ENCODE measurements at places on chromosomes 4 and X.
A peak's percentile ranks its signal among the peaks of the same experiment; 100 is the strongest.

- DNase-seq = no peak
These were observed 11.1 kb upstream of the IL1RAPL1 start for GRCh38 chrX:28576117-28576516.

GRCh38 chr4:182189103-182189878 lies 53.9 kb upstream of the TENM3 start:
- DNase-seq = peak; percentile 30

DNA sequence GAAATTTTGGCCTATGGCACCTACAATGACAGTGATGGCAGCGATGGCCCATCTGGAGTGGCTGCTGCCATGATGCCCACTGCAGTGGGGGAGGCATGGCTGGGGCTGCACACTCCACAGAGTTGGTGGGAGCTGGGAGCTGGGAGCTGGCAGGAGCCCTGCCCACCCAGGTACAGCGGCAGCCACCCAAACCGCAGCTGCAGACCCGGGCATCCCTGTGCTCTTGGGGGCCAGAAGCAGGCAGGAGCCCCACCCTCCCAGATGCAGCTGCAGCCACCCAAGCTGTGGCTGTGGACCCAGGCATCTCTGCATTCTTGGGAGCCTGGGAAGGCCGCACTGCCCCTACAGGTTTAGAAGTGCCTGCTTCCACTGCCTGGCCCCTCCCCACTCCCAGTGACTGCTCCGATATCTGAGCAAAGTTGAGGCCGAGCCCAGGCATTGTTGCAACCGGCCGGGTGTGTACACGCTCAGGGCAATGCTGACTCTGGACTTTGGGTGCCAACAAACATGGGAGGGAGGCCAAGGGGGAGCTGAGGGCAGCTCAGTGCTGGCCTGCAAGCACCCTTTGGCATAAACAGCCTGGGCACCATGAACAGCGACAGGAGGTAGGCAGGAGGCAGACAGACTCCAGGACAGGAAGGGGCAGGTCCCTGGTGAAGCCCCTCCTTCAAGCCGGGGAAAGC lies 82.8 kb downstream of the PPP4R3C start:
- no peak for DNase-seq

DNA sequence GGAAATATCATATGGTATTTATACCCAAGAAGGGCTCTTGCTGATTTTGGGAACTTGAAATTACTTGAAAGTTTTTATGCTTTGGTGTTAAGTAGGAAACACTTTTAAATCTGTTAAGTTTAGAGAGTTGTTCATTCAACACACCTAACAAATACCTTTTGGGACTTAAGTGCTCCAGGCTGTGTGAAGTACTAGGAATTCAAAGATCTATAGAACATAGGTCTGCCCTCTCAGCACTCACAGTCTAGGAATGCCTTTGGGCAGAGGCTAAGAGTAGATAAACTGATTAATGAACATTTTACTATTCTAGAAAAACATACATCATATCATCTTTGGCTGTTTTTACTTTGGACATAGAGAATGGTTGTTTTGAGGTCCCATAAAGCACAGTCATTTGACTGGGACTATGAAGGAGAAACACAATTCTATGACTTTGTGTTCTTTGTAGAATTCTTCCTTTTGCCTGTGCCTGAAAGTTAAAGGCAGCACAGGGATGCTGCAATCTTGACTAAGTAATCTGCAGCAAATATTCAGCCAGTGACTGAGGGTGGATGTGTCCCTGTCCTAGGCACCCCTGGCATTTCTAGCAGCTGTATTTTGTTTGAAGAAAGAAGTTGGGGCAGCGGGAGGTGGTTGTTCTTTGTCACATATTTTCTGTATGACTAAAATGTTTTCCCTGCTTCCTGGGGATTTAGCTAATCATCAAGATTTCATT lies 8.3 kb downstream of the BMP3 start:
- no peak for DNase-seq

DNA sequence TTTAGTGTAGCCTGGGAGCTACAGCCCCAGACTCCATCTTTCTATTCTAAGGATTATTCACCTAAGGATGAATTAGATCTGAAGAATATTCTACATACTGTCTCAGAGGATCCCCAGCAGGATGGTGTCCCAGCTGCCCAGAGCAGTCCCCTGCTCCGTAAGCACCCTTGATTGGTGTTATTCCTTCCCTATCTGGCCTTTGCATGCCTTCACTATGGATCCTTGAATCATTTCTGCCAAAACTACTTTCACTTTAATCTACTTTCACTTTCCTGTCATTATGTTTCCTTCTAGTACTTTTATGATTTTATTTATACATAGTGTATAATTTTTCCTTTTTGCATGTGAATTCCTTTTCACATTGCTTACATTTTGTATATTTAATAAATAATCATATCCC lies 39.2 kb downstream of the ARHGAP24 start:
- no peak for DNase-seq

DNA sequence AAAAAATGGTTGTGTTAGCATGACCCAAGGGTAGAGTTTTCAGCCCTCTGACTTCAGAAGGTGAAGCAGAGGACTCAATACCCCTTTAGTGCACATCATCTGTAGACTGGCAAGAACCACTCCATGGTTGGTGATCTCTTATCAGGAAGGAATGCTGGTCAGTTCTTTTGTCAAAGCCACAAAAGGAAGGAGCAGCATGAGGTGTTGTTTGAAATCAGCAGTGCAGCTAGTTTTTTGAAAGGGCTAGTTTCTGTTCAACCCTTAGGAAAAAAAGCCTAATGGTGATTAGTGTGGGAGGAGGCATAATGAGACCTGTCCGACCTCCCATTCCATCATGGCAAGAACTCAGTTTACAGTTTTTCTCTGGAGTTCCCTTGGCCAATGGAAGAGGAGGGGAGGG lies 362.0 kb upstream of the CT83 start:
- DNase-seq = no peak

- DNase-seq = no peak
These were observed 39.0 kb downstream of the PLAC8 start for GRCh38 chr4:83075311-83076095.
